Liver (tissue), 10 donors: ENCODE measurements at places on chromosomes 2 and 18. TPM values are rescaled to one million over a fixed set of nuclear protein-coding genes. Genes with fewer than 3 reads are reported as not detected.

- H3K4me1 ChIP-seq: no peaks in the 10 kb centered on the region
- no peaks in the 10 kb centered on the region for H3K27me3 ChIP-seq
- no peak overlapping the region for H3K27ac ChIP-seq
- no peak for DNase-seq
These were observed 256.6 kb downstream of the PIEZO2 start for GRCh38 chr18:10892786-10893185.

GRCh38 chr2:145012214-145012670, 492.3 kb upstream of the ZEB2 start:
- no peaks in the 10 kb centered on the region for H3K27me3 ChIP-seq
- DNase-seq: no peak
- no peak overlapping the region for H3K27ac ChIP-seq
- H3K4me1 ChIP-seq: no peaks in the 10 kb centered on the region
- H3K36me3 ChIP-seq: no peaks in the 10 kb centered on the region
- no peak overlapping the region for H3K4me3 ChIP-seq

DNA sequence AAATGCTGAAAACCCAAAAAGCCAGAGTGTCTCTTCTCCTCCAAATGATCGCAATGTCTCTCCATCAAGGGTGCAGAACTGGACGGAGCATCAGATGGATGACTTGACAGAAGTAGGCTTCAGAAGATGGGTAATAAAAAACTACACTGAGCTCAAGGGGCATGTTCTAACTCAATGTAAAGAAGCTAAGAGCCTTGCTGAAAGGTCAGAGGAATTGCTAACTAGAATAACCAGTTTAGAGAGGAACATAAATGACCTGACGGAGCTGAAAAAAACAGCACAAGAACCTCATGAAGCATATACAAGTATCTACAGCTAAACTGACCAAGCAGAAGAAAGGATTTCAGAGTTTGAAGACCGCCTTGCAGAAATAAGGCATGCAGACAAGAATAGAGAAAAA, 9.7 kb upstream of the POLE4 start:
- no peak overlapping the region for H3K4me3 ChIP-seq
- peaks cover 1% of the 10 kb centered on the region for H3K36me3 ChIP-seq
- no peaks in the 10 kb centered on the region for H3K27me3 ChIP-seq
- no peak overlapping the region for H3K27ac ChIP-seq
- no peak for DNase-seq
- no peaks in the 10 kb centered on the region for H3K4me1 ChIP-seq

DNA sequence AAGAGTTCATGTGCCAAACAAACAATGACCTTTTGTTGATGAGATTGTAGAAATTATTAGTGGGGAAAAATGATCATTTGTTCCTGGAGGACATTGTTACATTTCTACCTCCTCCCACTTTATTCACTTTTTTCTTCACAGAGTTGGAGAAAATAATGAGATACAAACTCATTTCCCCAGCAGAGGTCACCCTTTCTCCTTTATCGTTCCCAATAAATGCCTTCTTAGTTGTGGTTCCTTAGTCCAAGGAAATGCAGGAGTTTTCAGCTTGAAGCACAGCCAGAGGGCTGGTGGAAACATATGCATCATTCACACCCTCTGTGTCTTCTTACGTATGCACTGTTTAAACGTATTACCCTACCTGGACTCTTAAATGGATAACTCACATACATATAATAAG, 108.8 kb downstream of the SLC4A3 start:
- H3K4me3 ChIP-seq: no peak overlapping the region
- H3K27me3 ChIP-seq: no peaks in the 10 kb centered on the region
- no peak for DNase-seq
- H3K4me1 ChIP-seq: no peaks in the 10 kb centered on the region

GRCh38 chr2:37902991-37903390, 22.1 kb upstream of the RMDN2 start:
- no peaks in the 10 kb centered on the region for H3K27me3 ChIP-seq
- H3K4me1 ChIP-seq: peaks cover 2% of the 10 kb centered on the region
- H3K36me3 ChIP-seq: no peaks in the 10 kb centered on the region
- no peak for DNase-seq
- H3K4me3 ChIP-seq: no peak overlapping the region

DNA sequence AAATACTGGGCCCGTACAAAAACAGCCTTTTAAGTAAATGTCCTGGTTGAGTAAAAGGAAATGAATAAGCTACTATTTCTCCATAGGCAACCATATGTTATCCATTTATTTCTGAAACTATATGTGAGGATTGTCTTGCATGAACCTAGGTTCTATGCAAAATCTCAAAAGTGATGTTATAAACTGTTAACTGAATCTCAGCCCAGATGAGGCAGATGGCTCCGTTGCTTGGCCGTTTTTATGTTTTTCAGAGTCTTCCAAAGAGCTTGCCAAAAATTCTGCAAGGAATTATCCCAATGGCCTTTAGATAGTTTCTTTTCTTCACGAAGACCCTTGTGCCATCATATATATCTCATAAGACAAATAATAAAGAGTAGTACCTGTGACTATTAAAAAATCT, 1669.5 kb upstream of the DDX18 start:
- no peak for DNase-seq
- no peak overlapping the region for H3K27ac ChIP-seq
- H3K4me3 ChIP-seq: no peak overlapping the region

GRCh38 chr18:13661779-13662256, 64.5 kb downstream of the FAM210A start:
- no peaks in the 10 kb centered on the region for H3K4me1 ChIP-seq
- no peak for DNase-seq
- no peaks in the 10 kb centered on the region for H3K27me3 ChIP-seq
- no peak overlapping the region for H3K27ac ChIP-seq
- peaks cover 3% of the 10 kb centered on the region for H3K36me3 ChIP-seq

DNA sequence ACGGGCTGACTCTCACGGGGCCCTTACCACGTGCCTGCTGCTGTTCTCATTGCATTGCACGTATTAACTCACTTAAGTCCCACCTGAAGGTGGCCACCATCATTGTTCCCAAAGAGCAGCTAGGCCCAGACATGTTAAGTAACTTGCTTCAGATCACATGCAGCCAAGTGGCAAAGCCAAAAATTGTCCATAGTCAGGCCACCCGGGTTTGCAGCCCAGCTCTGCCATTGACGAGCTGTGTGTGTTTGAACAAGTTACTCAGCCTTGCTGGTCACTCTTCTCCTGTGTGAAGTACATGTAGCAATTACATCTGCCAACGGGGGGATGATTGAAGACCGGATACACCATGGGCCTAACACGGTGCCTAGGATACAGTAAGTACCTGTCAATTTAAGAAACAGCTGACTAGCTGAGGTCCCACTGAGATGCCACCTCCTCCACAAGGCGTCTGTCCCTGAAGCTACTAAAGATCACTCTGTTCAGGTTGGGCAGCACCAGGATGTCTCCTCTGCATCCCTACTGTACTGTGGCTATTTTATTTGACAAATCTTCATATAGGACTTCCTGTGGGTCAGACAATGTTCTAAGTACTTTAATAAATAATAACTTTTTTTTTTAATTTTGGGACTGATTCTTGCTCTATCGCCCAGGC, 154.2 kb upstream of the MYCN start:
- no peaks in the 10 kb centered on the region for H3K27me3 ChIP-seq
- peaks cover 21% of the 10 kb centered on the region for H3K4me1 ChIP-seq
- H3K4me3 ChIP-seq: no peak overlapping the region
- no peak overlapping the region for H3K27ac ChIP-seq
- H3K36me3 ChIP-seq: no peaks in the 10 kb centered on the region
- DNase-seq: no peak

DNA sequence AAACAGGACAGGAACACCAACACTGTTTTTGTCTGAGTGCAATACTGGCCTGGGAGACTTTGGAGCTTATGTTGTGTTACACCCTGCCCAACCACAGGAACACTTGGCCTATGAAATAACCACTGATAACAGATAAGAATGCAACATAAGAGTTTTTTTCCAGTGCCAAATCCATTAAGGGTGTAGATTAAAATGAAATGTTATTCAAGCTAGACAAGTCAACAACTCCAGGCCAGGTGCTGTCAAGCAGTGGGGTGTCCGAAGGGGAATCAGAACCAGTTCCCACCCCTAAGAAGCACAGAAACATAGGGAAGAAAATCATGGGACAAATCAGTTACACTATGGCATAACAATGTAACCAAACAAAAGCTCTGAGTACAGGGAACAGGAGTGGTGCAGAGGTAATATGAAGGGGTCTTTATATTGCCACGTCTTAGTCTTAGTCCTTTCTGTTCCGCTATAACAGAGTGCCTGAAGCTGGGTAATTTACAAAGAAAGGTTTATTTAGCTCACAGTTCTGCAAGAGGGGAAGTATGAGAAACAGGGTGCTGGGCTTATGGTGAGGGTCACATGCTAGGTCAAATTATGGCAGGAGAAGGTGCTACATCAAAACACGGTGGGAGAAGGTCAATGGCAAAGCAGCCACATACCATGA, 3.8 kb downstream of the AFG3L2 start:
- H3K4me1 ChIP-seq: peaks cover 9% of the 10 kb centered on the region
- H3K36me3 ChIP-seq: peaks cover 6% of the 10 kb centered on the region
- DNase-seq: no peak
- no peak overlapping the region for H3K4me3 ChIP-seq

Gene PNKD
- total RNA-seq: 28.5 TPM

Gene ST8SIA5
- total RNA-seq: 0.05 TPM

Gene FBLN7
- 2.1 TPM for total RNA-seq

Gene EXOC6B
- 8.7 TPM for total RNA-seq
